Stimulated activated CD8-positive, alpha-beta memory T cell treated with anti-CD3 and anti-CD28 coated beads, Interleukin-2, amount 100 ng/mL, for 48 hours (primary cell): ENCODE measurements at places on chromosomes 11 and 22.

GRCh38 chr11:118988280-118988679 is 9.7 kb upstream of the CENATAC start:
- DNase-seq: no peak

- DNase-seq: no peak
Observed at GRCh38 chr22:20776624-20777405, 2.9 kb downstream of the SERPIND1 start.

GRCh38 chr11:3609416-3610265 is 32.2 kb downstream of the ART5 start:
- no peak for DNase-seq

GRCh38 chr11:34575671-34576070 is 45.2 kb upstream of the EHF start:
- no peak for DNase-seq

DNA sequence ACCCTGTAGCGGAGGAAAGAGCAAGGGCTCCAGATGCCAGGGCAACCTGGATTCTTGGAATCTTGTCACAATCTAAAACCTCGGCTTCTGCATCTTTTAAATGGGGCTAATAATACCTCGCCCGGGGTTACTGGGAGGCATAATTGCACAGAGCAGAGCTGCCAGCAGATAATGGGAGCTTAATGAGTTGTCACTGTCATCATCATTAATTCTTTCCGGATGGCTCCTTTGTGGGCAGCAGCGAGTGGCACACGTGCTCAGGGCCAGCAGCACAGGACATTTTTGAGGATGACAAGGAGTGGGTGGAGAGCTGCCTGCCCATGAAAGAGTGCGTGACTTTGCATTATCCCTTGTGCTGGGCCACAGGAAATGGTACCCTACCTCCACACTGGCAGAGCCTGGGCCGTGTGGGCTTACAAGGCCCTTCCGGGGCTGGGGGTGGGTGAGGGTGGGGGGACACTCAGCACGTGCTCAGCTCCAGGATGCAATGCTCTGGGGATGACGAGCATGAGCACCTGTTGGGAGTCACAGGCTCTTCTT is 5.7 kb downstream of the PDGFB start:
- no peak for DNase-seq

DNA sequence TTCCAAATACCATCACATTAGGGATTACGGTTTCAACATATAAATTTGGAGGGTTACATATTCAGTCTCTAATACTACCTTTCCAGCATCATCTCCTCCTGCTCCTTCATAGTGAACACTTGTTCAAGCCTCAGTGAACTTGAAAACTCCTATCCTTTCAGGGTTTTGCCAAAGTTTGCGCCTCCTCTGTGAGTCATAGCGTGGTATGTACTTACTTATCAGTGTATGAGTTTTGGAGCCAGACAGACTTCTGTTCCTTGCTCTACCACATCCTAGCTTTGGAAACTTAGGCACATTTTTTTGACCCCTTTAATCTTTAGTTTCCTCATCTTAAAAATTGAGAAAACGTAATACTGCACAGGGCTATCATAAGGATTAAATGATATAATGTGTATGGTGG is 160.1 kb upstream of the ZC3H12C start:
- no peak for DNase-seq

- no peak for DNase-seq
Observed at GRCh38 chr11:112134473-112134872, 29.4 kb downstream of the IL18 start.

GRCh38 chr11:94769880-94770279 is 1.7 kb downstream of the AMOTL1 start:
- DNase-seq: no peak

DNA sequence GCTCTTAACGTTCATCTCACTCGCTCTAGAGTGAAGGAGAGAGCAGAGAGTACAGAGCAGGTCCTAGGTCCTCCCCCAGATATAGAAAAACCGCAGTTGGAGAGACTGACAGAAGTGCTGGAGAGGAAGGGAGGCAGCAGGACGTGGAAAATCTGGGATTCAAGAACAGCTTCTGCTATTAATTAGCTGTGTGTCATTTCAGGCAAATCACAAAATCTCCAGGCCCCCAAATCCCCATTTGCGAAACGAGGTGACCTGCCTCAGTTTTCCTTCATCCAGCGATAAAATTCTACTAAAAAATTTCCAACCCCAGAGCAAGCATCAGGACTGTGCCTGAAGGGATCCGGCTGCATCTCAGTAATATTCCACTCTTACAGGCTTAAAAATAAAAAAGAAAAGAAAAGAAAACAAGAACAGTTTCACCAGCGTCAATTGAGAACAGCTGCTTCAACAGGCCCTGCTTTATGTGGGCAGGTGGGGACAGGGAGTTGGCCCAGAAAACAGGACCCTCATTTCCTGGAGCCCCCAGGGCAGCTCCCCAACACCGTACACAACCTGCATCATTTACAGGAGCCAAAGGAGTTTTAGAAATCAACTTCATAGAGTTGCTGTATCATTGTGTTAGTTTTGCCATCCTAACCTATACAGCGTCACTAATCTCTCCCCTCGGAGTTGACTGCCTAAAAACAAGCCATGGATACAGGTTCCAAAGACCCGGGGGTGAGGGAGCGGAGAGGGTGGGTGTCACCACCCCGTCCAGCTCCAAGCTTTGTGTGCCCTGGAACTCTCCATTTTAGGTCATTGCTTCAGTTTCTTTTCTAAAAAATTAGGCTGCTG is 2.3 kb upstream of the MALAT1 start:
- DNase-seq: no peak

- peak; percentile 23 for DNase-seq
Observed at GRCh38 chr22:35540595-35541253, at the start of gene RASD2. Gene RASD2, plus strand, starts transcription at chr22:35540831. Its CDS starts 5,979 bp downstream, at chr22:35546810.

GRCh38 chr22:26883393-26883792 is 226.0 kb downstream of the MIAT start:
- no peak for DNase-seq

GRCh38 chr11:61688365-61689163 is 8.4 kb downstream of the DAGLA start:
- no peak for DNase-seq
